Hematopoietic multipotent progenitor cell (in vitro differentiated cells): ENCODE measurements at places on chromosomes 12 and 14. TPM values are rescaled to one million over a fixed set of nuclear protein-coding genes. Genes with fewer than 3 reads are reported as not detected.

DNA sequence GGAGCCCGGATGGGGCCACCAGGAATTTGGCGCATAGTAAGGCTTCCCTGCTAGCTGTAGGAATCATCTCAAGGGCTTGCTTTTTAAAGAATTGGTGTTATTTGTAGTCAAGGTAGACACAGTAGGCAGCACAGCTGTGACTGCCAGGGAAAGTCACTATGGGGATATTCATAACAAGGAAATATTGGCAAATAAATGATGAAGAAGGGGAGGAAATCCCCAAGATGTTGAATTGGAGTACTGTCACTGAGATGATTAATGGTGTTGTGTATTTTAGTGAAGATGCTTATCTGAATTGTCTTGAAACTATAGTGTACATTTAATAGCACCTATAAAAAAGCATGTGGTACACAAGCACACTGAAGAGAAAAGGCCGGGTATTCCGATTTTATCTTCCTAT lies 118.9 kb downstream of the NPAS3 start:
- DNase-seq: no peak

DNA sequence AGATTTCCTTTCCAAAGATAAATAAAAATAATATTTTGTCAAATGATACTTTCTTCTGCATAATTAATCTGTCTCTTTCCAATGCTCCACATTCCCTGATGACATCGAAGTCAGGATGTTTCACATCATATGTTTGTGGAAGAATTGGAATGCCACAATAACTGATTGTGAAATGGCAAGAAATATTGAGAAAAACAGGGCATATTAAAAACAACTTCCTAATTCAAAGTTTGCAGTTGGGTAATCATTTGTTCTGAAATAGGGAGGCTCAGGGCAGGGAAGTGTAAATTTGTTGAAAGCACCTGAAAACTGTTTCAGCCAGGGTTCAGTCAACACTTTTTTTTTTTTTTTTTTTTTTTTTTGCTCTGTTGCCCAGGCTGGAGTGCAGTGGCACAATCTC lies 50.7 kb downstream of the BCAT1 start:
- no peak for DNase-seq

DNA sequence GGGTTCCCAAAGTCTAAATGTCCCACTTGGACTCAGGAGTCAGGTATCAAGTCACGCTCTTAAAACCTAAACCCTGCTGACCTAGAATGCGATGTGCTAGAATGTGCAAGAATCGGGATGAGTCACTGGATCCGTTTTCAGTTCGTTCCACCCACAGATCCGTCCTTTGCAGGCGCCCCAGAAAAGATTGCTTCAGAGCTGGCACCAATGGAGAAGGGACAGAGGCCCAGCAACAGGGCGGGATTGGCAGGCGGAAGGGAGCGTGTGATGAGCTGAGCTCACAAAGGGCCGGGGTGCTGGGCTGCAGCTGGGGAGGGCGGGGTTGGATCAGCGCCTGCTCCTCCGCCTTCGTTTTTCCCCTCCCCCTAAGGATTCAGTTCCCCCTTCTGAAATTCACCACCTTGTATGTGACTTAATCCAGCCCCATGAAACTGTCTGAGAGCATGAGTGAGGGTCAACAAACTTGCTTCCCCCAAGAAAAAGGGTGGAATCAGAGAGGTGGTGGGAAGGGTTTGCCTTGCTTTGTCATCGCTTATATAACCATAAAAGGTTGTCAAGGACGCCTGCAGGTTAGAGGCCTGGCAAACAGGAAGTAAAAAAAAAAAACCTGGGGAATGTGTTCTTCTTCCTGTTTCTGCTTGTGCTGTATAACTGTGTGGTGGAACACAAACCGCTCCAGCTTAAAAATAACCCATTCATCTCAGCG lies 2.8 kb upstream of the UBC start:
- DNase-seq: peak; percentile 99

DNA sequence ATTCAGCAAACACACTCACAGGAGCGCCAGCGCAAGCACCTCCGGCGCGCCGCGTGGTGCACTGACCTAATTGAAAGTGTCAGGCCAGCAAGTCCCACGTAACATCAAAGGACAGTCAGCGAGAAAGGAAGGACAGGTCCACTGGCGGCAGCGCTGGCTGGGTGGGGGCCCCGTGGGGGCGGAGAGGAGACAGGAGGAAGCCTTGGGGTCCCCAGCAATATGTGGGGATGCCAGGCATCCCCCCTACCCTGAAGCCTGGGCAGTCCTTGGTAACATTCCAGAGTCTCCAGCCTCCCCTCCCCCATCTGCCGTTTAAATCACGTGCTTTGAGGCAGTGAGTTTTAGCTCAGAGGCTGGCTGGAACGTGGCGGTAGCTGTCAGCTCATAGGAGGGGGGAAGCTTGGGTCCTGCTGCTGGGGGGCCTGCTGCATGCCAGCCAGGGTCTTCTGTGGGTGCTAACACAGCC lies 159.2 kb downstream of the CALM1 start:
- no peak for DNase-seq

GRCh38 chr12:127980585-127980984 lies 286.4 kb upstream of the TMEM132C start:
- no peak for DNase-seq

DNA sequence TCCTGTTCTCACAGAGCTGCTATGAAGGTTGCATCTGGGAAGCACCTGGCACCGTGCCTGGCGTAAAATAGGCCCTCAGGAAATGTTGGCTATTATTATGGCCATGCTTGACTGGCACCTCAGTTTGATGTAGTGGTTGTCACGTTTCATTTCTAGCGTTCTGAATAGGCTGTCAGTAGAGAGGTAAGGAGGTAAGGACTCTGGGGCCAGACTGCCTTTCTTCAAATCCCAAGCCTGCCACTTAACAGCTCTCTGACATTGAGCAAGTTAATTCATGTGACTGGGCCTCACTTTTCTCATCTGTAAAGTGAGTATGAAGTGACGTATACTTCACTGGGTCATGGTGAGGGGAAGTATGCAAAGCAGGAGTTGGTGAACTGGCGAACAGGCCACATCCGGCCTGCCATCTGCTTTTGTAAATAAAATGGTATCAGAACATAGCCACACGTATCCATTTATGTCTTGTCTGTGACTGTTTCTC lies 196.2 kb downstream of the CACNA1C start:
- DNase-seq: no peak

Gene TAS2R9
- total RNA-seq: under 0.01 TPM

Gene OASL
- total RNA-seq: 4.6 TPM

Gene CPNE6
- not detected for total RNA-seq

Gene MTRFR
- 12.1 TPM for total RNA-seq

Gene BLOC1S1
- total RNA-seq: 47.1 TPM
